Effector memory CD8-positive, alpha-beta T cell (primary cell): ENCODE measurements at places on chromosomes 2 and 18.

DNA sequence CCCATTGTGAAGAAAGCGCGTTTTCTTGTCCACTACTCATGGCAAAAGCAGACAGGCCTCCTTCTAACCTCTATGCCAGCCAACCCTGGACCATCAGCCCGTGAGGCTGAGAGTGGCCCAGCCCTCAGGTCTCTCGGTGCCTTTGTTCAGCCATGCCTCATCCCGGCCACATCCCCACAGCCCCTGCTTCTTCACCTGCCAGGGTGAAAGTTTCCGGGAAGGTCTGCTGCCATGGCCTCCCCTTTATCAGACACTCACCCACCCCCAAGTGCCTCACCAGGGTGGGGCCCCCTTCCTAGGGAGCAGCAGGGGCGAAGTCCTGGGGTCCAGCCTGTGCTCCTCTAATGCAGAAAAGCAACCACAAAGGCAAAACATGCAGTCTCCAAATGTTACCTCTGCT lies 478.4 kb upstream of the SALL3 start:
- no peak for DNase-seq

DNA sequence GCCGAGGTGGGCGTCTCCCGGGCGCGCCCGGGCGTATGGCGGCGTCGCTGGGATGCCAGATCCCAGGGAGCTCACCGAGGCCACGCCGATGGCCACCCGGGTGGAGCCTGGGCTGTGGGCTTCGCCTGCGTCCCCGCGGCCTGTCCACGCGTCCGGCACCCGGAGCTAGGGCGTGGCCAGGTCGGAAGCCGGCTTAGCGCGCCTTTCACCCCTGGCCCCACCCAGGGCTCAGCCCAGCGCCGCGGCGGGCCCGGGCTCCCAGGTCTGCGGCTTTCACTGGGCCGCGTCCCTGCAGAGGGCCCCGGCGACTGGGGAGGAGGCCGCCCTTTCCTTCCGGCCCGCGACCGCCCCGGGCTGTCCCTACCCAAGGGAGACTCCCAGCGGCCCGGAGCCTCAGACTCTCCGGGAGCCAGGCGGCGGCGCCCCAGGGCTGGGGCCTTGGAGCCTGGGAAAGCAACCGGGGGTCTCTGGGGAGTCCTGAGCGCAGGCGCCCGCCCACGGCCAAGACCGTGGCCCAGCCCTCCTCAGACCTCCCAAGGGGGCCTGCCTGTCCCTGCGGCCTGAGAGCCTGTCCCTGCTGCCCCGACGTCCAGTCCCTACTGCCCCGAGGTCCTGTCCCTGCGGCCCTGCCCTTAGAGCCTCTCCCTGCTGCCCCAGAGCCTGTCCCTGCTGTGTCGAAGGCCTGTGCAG lies 36.3 kb upstream of the ITM2C start:
- no peak for DNase-seq

DNA sequence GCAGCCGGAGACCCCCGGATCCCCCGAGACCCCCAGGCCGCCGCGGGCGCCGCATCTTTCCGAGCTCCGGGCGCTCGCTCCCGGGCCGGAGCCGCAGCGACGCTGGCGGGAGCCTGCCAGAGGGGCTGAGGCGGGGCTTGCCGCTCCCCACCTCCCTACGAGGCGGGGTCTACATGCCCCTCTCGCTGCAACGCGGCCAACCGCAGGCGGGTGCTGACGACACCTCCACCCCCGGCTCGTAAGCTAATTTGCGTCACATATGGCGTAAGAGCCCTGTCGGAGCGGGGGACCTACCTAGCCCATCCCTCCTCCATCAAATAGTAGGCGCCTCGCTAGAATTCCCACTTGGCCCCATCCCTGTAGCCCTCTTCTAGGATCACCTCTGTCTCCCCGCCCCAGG lies at the start of gene PTPRN:
Gene PTPRN, minus strand, starts transcription at position 124 of the 400 bp plus-strand sequence. Its CDS starts 69 bp downstream, at position 55.
- DNase-seq: no peak

GRCh38 chr2:136305517-136306192 lies 187.7 kb upstream of the CXCR4 start:
- DNase-seq: peak; percentile 62

- DNase-seq: no peak
Measured at GRCh38 chr18:33923980-33924379, 300.7 kb downstream of the NOL4 start.

GRCh38 chr18:39230086-39230803 lies 1664.6 kb upstream of the CELF4 start:
- no peak for DNase-seq

DNA sequence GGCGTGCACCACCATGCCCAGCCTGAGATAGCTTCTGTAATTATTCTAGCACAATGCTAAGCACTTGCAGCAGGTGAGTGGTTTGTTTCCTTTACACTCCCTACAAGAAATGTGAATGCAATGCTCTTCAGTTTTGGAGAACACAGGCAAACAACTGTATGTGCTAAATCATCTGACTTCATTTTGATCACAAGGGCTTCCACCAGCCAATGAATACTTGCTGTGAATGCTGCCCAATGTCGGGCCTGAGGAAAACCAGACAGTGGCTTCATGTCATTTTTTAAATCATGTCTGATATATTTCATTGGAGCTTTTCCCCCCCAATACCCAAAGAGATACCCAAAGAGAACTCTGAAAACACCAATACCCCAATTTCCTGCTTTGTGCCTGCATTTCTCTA lies 155.6 kb upstream of the XPO1 start:
- DNase-seq: no peak

DNA sequence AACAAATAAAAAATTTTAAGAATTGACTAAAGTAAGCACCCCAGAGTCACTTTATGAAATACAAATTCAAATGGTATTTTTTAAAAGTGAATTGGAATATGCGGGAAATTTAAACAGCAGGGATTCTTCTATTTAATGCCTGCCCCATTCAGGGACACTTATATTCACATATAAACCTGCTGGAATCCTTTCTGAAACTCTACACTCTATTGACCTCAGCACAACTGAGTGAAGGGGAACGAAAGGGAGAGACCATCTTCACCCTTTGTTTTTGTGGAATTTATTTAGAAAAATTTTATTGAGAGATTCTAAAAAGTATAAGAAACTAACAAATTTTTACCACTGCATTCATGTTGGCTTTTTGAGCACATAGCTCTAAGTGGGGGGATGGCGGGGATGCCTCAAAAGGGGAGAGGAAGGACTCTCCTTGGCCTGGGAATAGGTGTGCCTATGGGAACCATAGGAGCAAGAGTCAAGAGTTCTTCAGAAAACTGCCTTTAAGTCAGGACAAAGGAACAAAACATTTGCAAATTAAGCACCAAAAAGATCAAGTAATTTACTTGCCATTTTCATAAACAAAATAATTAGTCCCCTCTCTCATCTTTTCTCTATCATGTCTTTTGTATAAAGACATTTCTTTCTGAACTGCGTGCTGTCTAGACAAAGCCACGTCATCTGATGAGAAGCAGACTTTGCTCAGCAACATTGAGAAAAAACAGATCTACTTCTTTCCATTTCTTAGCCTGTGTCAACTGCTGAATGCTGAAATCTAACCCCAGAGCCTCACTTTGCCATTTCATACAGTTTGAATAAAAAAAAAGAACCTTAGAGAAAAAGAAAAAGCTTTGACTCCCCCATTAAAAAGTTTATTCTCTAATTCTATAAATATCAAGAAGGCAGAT lies 21.6 kb upstream of the FLACC1 start:
- no peak for DNase-seq
